T-cell (primary cell): ENCODE measurements at places on chromosomes 11 and 22.

GRCh38 chr11:133020372-133020714, 512.0 kb downstream of the OPCML start:
- DNase-seq = no peak

- DNase-seq = no peak
These were observed 1.9 kb downstream of the RGL4 start for GRCh38 chr22:23692598-23693291.

- no peak for DNase-seq
These were observed 227.6 kb downstream of the SBF2 start for GRCh38 chr11:10066441-10066840.

DNA sequence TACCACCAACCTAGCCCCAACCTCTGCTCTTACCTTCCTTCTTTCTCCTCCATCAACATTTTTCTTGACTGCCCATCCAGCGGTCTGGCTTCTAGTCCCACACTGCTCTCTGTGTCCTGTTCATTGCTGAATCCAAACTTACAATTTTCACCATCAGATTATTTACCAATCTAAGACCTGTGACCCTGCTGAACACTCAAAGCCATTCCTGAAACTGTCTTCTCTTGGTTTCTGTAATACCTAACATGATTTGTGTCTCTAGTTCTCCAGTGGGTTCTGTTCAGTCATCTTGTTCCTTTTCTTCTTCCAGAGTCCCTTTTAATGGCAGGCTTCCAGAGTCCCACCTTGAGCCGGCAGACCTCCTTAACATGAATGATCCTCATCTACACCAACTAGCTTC, 24.1 kb downstream of the RRAS2 start:
- DNase-seq = no peak

- DNase-seq = no peak
These were observed 14.5 kb downstream of the THOC5 start for GRCh38 chr22:29539105-29539504.

DNA sequence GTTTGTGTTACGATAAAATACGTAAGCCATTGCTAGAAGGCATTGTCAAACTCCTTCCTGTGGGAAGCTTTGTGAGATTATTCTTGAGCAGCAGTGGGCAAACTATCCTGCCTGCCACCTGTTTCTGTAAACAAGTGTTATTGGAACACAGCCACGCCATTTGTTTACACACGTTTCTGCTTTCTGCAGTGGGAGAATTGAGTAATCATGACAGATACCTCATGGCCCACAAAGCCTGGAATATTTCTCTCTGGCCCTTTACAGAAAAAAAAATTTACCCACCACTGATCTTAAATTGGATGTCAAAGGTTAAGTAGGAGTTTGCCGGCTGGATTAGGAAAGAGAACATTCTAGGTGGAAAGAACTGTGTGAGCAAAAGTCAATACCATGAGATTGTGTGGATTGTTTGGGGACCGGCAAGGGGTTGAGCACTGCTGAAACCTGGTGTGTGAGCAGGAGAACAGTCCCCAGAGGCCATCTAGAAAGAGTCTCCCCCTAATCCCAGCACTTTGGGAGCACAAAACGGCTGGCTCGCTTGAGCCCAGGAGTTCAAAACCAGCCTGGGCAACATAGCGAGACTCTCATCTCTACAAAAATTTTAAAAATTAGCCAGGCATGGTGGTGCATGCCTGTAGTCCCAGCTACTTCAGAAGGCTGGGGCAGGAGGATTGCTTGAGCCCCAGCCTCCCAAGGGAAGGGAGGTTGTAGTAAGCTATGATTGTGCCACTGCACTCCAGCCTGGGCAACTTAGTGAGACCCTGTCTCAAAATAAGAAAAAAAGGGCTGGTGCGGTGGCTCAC, 6.0 kb upstream of the PLA2G6 start:
- DNase-seq = no peak

DNA sequence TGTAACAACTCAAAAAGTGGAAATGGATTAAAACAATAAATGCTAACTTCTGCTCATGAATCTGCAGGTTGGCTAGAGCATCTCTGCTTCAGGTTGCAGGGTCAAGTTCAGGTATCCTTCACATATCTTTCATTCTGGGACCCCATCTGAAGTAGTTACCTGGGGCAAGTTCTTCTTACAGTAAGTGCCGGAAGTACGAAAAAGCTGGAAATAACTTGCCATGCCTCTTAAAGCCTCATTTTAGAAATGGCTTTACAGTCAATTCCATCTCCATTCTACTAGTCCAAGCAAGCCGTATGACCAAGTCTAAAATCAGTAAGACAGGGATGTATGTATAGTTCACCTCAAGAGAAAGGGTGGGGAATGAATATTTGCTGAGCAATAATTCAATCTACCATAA, 93.7 kb downstream of the FCHSD2 start:
- DNase-seq = no peak

GRCh38 chr11:15519124-15519791, 404.5 kb downstream of the INSC start:
- no peak for DNase-seq

- DNase-seq = no peak
These were observed 9.5 kb downstream of the ANO1 start for GRCh38 chr11:70087446-70088167.

DNA sequence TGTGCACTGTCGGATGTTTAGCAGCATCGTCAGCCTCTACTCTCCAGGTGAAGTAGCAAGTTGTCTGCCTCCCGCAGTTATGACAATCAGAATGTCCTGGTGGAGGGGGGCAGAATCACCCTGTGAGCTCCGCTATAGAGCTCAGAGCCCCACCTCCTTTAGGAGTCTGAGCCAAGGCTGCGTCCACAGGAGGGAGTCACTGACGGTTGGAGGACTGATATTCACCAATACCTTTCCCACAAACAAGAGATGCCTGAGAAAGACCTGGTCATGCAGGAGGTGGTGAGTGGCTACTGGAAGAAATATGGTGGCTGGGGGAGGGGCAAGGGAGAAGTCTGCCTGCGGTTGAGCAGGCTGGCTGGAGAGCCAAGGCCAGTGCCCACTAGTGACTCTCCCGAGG, 41.7 kb upstream of the ADA2 start:
- DNase-seq = no peak

DNA sequence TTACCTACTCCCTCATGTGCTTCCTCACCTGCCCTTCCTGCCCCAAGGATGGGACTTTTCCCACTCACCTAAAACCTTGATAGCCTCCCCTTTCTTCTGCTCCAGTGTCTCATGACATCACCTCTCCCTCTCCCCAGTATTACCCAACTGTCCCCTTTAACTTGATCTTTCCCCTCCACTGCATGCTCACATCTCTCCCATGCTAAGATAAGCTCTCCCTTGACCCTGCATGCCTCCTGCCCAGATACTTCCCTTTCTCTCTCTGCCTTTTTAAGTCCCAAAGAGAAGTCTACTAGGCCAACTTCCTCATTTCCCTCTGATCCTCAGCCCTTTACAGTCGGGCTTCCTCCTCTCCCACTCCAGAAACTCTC, 14.8 kb downstream of the CD3E start:
- no peak for DNase-seq

GRCh38 chr22:27793576-27793975, 8.0 kb downstream of the MN1 start:
- DNase-seq = no peak

DNA sequence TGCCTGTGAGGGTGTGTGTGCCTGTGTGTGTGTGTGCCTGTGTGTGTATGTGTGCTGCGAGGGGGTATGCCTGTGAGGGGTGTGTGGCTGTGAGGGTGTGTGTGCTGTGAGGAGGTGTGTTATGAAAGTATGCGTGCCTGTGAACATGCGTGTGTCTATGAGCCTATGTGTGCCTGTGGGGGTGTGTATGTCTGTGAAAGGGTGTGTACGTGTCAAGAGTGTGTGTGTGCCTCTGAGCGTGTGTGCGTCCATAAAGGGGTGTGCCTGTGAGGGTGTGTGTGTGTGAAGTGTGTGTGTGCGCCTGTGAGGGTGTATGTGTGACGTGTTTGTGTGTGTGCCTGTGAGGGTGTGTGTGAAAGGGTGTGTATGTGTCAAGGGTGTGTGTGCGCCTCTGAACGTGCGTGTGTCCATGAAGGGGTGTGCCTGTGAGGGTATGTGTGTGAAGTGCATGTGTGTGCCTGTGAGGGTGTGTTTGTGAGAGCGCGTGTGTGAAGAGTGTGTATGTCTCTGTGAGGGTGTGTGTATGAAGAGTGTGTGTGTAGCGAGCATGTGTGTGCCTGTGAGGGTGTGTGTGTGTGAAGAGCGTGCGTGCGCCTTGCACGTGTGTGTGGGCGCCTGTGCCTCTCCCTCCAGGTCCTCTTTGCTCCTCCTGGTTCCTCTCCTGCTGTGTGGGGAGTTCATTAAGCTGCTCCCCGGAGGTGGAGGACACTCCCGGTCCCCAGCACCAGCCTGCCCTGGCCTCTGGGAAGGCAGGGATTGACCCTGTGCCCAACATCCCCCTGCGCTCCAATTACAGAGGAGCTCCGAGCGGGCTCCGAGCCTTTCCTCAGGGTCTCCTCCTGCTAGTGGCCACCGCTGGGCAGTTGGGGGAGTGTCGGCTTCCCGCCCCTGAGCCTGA, 53.3 kb downstream of the CACNA1I start:
- DNase-seq = no peak

GRCh38 chr11:94793002-94793401, 24.8 kb downstream of the AMOTL1 start:
- no peak for DNase-seq

GRCh38 chr11:123080015-123080414, 18.1 kb upstream of the HSPA8 start:
- DNase-seq = no peak

- no peak for DNase-seq
These were observed 29.1 kb downstream of the ZBED4 start for GRCh38 chr22:49882519-49883293.

- no peak for DNase-seq
These were observed 130.1 kb upstream of the DDI1 start for GRCh38 chr11:103906291-103906867.

DNA sequence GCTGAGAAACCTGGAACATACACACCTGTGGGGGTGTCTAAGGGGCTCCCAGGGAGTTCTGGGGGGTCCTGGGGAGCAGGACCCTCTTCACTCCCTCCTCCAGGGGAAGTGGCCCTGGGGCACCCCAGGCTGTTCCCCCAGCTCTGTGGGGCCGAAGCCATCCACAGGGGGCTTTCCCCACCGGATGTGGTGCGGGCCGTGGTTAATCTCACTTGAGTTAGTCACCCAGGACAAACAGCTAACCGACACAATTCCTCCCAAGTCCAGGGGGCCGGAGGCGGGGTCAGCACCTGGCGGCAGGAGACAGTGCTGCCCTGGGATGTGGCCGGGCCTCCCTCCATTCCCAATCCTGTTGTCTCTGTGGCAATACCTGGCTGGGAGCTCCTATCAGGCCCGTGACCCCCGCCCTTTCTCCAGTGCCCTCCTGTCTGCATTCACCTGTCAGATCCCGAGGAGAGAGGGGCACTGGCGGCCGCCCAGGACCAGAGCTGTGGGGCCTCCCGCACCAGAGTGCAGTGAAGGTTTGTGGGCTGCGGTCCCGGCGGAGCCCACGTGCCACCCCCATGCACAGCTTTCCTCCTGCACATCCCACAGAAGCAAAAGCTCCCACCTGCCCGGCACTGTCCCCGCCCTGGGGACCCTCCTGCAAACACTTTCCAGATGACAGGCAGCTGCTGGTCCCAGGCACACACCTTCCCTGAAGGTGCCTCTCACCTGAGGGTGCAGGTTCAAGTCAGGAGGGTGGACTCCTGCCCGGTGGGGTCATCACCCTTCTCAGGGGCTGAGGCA, 5.2 kb upstream of the MUC5AC start:
- no peak for DNase-seq

GRCh38 chr11:112418438-112418837, 157.8 kb upstream of the PLET1 start:
- no peak for DNase-seq

- no peak for DNase-seq
These were observed 115.3 kb downstream of the PKNOX2 start for GRCh38 chr11:125279676-125280418.

DNA sequence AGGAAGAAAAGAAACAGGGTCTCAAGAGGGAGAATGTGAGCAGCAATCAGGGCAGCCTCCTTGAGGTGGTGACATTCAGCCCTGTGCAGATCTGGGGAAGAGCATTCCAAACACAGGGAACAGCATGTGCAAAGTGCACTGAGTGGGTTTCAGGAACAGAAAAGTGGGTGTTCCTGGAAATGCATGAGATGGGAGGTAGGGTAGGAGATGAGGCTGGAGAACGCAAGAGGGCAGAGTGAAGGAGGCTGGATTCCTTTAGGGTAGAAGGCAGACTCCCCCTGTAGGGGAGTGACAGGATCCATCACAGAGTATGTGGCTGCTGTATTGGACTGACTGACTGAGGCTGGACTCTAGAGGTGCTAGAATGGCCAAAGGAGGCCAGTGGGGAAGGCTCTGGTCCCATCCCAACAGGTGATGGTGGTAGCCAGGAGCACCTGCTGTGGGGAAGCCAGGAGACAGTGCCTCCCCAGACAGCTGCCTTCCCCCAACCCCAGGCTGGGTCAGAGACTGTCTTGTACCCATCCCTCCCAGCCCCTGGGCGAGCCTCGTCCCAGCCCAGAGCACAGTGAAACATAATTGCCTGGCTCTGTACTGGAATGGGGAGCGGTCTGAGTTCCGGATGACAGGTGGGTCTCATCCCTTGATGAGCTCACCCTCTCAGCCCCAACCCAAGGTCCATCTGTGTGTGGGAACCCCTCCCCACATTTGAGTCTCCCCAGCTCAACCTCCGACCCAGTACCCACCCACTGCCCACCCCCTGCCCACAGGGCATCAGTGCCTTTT, 419.4 kb downstream of the MN1 start:
- no peak for DNase-seq

- no peak for DNase-seq
These were observed 61.6 kb downstream of the METTL15 start for GRCh38 chr11:28169816-28170215.

DNA sequence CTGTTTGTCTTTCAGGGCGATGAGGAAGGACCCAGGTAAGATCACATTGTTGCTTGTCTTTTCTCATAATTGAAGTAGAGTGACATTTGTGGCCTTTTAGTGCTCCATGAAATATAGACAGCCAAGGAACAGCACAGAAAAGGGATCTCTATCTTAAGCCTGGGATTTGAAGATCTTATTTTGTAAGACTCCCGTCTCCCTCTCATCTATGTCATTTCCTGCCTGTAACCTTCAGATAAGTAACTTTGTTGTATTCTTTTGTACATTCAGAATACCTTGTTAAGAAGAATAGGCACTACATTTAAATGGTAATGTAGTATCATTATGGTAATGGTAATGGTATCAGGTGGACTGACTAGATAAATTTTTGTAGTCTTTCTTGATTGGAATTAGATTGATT, 72.8 kb downstream of the TRIM44 start:
- DNase-seq = no peak

DNA sequence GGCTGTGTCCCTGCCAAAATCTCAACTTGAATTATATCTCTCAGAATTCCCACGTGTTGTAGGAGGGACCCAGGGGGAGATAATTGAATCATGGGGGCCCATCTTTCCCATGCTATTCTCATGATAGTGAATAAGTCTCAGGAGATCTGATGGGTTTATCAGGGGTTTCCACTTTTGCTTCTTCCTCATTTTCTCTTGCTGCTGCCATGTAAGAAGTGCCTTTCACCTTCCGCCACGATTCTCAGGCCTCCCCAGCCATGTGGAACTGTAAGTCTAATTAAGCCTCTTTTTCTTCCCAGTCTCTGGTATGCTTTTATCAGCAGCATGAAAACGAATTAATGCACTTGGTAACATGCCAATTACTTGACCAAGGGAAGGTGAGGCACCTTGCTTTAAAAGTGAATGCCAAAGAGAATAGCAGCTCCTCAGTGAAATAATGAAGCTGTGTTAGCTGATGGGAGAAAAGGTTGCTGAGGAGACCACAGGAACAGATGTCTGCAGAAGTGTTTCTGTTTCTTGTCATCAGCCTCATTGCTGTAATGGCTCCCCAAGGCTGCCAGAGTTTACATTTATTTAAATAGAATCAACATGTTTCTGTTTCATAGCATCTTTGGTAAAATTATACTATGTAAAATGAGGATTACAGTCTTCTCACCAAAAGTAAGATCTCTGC, 89.0 kb upstream of the CD44 start:
- DNase-seq = no peak
